RKO (cell line): ENCODE measurements at places on chromosomes 3 and 15.
A peak's percentile ranks its signal among the peaks of the same experiment; 100 is the strongest.

DNA sequence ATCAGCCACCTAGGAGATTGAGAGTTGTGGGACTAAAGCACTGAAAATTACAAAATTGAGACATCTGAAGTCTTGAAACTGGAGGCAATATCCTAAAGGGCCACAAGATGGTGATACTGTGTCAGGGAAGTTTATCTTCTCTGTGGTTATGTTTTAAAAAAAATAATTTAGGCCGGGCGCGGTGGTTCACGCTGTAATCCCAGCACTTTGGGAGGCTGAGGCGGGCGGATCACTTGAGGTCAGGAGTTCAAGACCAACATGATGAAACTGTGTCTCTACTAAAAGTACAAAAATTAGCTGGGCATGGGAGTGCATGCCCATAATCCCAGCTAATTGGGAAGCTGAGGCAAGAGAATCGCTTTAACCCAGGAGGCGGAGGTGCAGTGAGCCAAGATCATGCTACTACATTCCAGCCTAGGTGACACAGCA lies 17.9 kb upstream of the NIT2 start:
- peak; percentile 76 for DNase-seq

DNA sequence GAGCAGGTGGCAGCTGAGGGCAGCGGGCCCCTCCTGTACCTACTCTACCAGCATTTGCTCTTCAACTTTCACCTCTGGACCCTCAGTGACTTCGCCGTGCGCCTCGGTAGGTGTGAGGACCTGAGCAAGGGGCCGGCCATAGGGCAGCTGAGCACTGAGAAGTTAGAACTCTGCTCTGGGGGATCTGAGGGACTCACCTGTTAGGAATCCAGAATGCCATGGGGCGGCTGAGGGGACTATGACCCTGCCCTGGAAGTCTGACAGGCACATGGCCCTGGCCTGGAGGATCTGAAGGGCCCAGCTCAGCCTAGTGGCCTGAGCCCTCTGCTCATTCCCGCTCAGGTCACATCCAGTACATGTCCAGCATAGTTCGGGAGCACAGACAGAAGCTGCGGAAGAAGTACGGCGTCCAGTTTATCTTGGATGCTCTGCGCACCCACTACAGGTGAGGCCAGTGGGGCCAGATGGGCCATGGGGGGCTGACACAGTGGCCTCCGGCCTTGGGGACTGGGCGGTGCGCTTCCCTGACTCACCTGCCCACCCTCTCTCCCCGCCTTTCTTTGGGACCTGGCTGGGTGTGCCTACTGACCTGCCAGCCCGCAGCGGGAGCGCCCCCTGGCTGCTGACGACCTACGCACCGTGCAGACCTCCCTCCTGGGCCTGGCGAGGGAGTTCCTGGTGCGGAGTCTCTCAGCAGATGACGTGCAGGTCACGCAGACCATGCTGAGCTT lies 18.8 kb downstream of the NBEAL2 start:
- DNase-seq = no peak

- no peak for DNase-seq
Observed at GRCh38 chr3:88101142-88101541, 42.1 kb downstream of the ZNF654 start.

DNA sequence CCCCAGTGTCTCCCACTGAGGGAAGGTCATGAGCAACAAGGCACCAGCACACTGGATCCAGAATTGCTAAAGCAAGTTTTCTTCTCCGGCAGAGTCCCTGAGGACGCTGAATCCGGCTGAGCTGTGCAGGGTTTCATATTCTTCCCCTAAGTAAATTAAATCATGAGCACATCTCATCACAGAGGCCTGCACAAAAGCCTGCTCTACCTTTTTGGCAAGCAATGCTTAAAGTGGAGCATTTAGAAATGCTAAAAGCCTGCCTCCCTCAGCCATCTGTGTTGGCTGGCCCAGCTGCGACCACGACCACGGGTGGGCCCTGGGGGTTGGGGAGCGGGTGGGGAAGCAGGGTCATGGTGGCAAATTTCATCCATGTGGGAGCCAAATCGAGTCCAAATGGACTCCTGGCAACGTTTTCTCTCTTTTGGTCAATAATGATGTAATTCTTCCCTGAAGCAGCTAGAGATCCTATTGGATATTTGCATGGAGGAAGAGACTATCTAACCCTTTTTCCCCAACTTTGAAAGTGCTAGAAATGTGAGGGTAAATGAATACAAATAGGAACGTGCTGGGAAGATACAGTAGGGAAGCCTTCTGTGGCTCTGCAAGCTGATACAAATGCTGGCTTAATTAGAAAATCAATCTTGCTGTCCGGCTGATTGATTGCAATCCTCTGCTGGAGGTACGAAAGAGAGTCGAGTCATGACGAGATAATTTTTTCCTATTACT lies 532.8 kb upstream of the TBL1XR1 start:
- DNase-seq = no peak

DNA sequence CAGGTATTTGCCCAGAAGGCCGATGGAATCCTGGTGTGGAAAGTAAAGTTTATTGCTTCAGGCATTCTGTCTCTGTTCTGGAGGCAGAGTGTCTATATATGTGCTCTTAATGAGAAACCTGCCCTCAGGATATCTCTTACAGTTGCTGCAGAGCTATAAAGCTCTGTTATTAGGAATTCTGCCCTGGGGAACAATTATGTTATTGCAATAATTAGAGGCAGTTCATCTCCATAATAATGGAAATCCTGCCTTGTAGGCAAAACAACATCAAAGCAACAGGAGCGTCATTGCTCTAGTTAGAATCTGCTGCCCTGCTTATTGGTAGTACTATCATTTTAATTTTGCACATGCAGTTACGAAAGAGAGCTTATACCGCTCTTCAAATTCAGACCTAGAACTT lies 175.6 kb downstream of the IL5RA start:
- no peak for DNase-seq

DNA sequence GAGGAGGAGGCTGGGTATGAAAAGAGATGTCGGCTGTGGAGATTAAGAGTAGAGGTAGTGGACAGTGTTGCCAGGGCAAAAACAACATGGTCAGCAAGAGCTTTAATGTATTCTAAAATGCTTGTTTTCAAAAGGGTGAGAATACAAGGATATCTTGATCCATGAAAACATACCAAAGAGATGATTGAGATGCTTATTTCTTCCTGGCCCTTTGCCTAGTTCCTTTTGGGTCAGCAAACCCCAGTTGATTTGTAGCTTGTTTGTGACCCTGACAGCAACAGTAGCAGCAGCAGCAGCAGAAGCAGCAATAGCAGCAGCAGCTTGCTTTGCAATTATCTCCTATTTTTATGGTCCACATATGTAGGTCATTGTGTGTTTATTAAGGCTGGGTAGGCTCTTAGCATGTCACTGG lies 337.3 kb downstream of the LPP start:
- DNase-seq = no peak

DNA sequence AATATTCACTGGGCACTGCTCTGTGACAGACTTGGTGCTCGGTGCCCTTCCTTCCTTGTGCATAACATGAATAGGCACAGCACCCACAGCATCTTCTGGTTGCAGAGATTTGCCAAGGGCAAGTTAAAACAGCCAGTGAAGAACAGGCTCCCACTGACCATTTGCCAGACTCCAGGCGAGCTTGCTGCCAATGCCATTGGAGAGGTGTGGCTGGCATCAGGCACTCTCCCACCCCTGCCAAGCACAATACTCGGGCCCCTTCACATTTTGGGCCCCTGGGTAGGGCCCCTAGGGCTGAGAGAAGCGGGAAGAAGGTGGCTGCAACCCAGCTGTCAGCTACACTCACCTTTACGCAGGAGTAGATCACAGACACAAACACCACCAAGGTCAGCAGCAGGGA lies 112.1 kb downstream of the SEC22A start:
- DNase-seq = no peak

DNA sequence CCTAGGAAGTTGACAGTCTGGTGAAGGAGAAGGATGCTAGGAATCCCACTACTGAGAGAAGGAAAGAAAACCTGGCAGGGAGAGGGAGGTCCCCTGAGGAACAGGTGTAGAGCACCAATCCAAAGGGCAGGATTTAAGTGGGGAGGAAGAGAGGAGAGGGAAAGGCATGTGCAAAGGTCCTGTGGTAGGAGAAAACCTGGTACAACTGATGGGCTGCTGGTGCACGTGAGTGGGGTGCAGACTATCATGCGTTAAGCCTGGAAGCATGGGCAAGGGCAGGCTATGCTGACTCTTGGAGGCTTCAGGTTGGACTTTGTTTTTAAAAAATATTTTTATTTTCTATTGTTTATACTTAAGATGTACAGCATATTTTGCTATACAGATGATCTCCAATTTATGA lies 209.6 kb downstream of the PDZRN3 start:
- DNase-seq = no peak

DNA sequence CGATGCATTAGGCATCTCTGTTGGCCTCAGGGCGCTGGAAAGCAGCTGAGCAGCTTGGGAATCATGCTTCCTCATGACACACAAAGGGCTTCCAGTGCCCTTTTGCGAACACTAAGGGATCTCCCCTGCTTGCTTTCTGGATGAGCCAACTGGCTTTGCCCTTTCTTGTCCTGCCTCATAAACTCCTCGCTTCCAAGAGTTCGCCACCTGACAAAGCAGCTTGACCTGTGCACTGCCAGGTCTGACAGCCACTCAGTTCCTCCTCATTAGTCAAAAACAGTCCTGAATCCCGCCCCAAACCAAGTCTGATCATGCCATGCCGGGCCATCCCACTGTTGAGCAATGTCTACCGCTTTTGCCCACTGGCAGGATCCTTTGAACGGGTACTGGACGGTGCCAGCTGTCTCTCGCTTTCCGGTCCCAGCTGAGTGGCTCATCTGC lies 265.4 kb upstream of the LYSMD4 start:
- no peak for DNase-seq

DNA sequence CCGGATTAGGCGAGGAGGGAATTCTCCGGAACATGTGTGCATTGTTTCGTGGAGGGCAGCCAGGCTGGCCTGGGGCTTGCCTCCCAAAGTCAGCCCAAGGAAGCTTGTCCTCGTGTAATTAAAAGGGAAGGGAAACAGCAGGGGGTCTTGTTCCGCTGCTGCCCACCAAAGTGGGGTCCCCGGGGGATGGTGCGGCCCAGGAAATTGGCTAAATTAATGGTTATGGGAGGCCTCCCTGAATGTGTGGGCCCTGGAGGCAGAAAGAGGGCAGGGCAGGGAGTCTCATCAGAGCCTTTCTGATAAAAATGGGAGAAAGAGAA lies 118.1 kb downstream of the OPA1 start:
- DNase-seq = no peak

GRCh38 chr3:55875113-55875512 lies 388.0 kb upstream of the WNT5A start:
- no peak for DNase-seq

DNA sequence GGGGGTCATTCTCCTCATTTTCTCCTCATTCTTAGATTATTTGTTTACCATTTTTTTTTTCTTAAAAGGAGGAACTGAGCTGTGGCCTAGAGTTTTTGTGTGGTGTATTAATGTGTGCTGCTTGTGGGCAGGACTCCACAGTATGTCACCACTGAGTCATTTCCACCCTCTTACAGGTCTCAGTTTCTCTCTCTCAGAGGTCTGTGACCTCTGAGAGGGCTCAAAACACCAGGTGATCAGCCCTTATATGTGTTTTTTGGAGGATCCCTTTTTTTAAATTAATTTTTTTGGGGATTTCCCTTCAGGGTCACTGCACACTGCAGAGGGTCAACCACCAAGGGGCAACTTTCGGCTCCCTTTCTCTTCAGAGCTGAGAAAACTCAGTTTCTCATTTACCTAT lies 166.4 kb downstream of the SUCNR1 start:
- no peak for DNase-seq

- DNase-seq = no peak
Observed at GRCh38 chr3:45553469-45553974, 41.0 kb upstream of the LIMD1 start.

DNA sequence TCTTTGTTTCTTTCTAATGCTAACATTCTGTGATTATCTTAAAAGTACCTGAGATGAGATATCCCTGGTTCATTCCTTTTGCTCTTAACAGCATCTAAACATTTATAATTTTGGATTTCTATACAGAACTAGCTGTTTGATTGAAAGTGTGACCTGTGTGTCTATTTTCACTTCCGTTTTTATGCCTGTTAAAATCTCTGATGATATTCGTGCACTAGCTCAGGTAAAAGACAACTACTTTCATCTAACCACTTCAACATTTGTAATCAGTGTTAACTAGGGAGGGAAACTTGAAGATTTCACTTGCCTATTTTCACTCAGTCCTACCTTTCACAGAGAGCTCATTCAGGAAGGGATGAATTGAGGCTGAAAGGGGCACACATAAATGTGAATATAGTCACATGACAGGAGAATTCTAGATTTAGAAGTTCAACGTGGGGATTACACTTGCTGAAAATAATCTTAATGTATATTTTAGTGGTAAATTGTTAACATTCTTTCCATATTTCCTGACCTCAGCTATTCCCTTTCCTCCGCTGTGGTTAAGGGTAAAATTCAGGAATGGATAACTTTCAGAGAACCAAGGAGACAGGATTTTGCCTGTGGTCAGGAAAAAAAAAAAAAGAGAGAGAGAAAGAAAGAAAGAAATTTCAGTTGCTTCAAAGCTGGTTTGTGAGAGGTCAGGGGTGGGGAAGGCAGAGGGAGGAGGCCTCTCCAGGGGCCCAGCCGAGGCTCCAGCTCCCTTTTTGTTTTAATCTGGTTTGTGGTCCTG lies 159.8 kb upstream of the TSC22D2 start:
- no peak for DNase-seq

GRCh38 chr3:168933614-168934013 lies 729.9 kb downstream of the MECOM start:
- DNase-seq = no peak

GRCh38 chr3:50147861-50148260 lies 7.3 kb upstream of the SEMA3F start:
- DNase-seq = no peak

DNA sequence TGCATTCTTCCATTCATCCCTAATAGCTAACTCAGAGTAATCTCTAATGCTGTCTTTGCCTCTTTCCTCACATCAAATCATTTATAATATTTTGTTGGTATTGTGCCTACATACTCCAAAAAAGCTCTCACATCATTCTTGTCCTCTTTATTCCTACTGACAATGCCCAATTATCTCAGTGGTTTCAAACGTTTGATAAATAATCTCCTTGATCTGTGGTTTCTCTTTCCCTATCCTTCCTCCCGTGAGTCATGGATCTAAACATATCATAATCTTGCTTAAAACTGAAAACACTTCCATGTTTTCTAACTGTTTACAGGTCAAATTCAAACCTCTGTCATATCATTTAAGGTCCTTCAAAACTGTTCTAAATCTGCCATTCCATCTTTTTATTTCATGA lies 115.1 kb downstream of the CNTN6 start:
- no peak for DNase-seq
